ENCODE measurements at places on chromosomes 5 and 9. TPM values are rescaled to one million over a fixed set of nuclear protein-coding genes. Genes with fewer than 3 reads are reported as not detected.

The LRRTM2 gene
- not detected for total RNA-seq

The LPAR1 gene
- 37.3 TPM for total RNA-seq

The ZFP2 gene
- total RNA-seq, result 0.87 TPM

DNA sequence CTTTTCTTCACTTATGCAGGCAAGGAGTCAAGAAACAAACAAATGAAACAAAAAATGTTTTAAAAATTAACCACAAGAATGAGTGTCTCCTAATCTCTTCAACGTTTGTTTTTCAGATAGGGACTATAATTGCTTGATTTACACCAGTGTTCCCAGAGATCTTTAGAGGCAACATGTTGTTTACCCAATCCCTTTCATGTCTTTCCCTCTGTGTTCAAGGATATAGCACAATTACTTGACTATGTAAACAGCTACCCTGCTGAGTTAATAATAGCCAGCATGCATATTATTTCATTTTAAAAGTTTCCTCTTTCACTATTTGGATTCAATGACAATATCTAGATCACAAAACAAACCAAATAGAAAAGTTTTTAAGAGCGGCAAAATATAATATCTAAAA lies 25.1 kb upstream of the SHISAL2B start:
- DNase-seq, result no peak

DNA sequence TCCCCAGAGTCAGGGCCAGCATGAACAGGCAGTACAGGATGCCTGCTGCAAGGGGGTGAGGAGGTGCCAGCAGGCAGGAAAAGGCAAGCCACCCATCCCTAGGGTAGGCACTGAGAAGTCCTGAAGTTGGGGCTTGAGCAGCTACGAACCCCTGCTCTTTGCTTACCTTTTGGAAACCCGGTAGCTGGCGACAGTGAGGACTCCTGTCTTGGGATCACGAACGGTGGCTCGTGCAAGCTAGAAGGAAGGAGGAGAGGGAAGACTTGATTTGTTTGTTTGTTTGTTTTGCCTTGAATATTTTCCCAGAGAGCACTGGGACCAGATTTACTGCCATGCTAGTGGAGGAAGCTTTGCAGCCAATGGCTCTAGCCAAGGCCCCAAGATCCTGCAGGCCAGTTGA lies 23.7 kb downstream of the P4HA2 start:
- DNase-seq, result no peak

- DNase-seq, result no peak
These were observed 1062.5 kb downstream of the CDH9 start for GRCh38 chr5:25975885-25976284.

- DNase-seq, result no peak
These were observed 372.9 kb downstream of the OSTF1 start for GRCh38 chr9:75461183-75461582.

GRCh38 chr5:136750224-136750862 lies 385.0 kb upstream of the TRPC7 start:
- DNase-seq, result no peak

DNA sequence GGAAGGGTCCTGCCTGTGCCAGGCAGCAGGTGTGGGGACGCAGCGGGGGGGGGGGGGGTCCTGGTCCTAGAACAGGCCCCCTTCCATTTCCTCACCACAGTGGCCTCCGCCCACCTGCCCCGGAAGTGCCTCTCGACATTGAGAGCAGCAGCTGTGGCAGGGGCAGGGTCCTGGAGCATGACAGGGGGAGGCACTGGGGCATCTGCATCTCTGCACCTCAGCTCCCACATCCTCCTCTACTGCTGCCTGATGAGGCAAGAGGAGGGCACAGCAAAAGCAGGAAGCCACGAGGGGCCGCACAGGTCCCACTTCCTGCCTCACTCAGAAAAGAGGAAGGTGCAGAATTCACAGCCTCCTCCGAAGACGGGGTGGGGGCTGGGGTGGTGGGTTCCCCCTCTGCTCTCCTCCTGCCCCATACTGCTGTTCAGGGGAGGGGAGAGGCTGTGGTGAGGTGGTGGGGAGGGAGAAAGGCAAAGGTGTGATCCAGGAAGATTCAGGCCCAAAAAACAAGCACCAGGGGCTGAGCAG lies 14.8 kb downstream of the AKNA start:
- peak; percentile 69 for DNase-seq
